ENCODE measurements at places on chromosomes 5 and 9.

DNA sequence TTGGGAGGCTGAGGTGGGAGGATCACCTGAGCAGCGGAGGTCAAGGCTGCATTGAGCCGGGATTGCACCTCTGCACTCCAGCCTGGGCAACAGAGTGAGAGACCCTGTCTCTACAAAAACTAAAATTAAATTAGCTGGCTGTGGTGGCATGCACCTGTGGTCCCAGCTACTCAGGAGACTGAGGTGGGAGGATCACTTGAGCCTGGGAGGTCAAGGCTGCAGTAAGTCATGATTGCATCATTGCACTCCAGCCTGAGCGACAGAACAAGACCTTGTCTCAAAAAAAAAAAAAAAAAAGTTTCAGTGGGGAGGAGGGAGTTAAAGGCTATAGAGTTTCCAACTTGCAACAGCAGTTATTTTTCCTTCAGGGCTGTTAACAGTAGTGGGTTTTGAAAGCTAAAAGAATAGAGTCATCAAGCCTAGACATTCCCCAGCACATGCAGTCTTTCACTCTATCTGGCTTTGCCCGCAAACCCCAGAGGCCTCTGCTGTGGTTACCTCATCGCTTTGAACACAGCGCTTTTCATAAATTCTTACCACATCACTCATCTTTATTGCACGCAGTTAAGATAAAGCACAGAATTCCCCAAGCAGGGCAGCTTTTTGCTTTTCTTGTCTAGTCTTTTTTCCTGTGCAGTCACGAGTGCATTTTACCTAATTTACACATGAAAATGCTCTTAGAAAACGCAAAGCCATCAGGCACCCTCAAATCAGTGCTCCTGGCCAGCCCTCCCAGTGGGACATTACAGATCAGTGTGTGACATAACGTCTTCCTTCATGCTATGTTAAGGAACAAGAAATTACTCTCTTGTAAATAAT, 8.7 kb upstream of the SLC2A8 start:
- peak; percentile 73 for DNase-seq

- DNase-seq, result no peak
These were observed 39.4 kb downstream of the SUSD1 start for GRCh38 chr9:112135706-112136105.

DNA sequence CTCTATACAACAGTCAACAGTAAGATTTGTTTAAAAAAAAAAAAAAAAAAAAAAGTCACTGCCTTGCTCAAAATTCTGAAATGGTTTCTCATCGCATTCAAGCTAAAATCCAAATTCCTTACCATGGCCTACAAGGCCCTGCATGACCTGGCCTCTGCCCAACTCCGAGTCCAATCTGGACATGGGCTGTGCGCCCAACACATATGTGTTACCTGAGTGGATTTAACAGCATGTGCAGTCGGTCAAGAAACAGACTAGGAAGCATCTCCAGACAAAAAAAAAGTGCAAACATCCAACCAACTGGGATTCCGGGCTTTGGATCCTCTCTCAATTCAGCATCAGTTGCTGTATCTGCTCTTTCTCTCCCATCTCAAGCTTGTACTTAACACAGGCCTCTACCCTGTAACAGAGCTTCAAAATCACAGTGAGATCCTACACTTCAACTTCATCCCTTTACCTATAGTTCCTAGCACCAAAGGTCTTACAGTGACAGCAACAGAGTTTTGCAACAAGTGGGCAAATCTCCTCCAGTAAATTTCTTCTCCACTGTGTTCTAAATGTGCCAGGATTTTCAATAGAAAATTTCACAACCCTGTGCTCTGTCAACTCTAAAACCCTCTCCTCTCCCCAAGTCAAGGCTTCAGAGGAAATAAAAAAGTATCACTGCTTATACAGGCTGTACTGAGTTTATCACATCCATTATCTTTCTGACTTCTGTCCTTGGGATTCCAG, 19.6 kb downstream of the ZNF608 start:
- DNase-seq, result no peak

DNA sequence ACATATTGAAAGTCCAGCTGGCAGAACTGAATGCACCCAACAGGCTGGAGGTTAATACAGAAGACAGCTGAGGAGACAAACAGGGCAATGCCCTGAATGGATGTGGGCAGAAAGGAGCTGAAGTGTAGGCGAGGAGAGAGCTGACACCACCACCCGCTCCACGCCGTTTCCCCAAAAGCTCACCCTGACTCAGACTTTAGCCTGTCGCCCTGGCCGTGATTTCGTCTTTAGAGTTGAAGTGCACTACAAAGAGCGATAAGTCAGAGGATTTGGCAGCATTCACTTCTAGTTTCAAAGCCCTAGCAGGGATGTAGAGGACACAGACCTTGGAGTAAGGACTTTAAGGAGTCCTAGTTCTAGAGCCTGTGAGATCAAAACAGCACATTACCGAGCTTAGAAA, 2.2 kb upstream of the ERAP1 start:
- DNase-seq, result peak; percentile 15

GRCh38 chr5:142507531-142508372, 178.1 kb downstream of the FGF1 start:
- no peak for DNase-seq

DNA sequence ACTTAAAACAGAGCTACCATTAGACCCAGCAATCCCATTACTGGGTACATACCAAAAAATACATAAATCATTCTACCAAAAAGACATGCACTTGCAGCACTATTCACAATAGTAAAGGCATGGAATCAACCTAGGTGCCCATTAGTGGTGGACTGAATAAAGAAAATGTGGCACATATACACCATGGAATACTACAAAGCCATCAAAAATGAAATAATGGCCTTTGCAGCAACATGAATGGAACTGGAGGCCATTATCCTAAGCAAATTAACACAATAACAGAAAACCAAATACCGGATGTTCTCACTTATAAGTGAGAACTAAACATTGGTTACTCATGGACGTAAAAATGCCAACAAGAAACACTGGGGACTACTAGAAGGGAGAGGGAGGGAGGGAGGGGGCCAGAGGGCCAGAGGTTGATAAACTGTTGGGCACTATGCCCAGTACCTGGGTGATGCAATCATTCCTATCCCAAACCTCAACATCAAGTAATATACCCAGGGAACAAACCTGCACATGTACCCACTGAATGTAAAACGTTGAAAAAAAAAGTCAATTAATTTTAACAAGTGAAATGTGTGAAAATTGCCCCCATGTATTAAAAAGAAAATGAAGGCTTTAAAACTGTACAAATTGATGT, 24.5 kb upstream of the GPR150 start:
- DNase-seq, result no peak

DNA sequence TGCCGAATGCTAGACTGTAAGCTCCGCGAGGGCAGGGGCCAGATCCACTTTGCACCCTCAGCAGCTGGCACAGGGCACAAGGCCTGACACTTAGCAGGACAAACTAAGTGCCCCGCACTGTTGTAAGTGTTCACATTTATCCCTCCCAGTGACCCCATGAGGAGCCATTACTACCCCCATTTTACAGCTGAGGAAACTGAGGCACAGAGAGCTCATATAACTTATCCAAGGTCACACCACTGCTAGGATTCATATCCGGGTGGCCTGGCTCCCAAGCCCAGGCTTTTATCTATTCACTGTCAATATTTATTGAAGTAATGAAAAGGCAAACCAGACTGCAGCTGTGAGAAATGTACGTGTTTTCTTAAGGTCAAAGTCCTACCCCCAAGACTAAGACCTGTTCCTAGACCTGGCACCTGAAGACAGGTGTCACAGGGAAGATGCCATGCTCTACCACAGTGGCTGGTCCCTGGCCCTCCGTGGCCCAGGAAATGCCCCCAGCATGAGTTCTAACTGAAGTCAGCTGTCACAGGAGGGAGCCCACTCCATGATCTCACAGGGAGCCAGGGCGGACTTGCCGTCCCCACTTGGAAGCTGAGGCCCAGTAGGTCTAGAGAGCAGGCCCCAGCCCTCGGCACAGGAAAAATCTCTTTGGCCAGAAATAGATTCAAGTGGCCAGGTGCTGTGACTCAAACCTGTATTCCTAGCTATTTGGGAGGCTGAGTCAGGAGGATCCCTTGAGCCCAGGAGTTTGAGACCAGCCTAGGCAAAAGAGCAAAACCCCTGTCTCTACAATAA, 74.7 kb upstream of the IL17B start:
- no peak for DNase-seq

- DNase-seq, result no peak
These were observed 87.7 kb upstream of the LRRTM2 start for GRCh38 chr5:138962614-138963370.

DNA sequence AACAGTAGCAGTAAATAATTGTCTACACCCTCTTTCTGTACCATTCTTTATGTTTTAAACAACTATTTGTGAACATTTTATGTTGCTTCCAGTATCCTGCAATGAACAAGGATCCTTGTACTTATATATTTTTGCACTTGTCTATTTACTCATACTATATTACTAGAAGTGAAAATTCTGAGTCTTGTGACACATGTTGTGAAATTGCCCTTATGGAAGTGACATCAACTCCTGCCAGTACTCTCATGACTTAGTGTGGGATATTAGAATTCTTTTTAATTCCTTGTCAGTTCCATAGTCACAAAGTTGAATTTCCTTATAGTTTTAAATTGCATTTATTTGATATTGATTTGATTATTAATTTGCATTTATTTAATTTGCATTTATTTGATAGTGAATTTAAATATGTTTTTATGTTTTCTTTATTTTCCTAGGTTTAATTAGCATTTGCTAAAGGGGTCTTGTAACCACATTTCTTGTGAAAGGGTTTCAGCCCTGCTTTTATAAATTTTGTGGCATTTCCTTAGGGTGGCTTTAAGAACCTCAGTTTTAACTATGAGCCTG, 27.7 kb downstream of the PARP8 start:
- DNase-seq, result no peak

DNA sequence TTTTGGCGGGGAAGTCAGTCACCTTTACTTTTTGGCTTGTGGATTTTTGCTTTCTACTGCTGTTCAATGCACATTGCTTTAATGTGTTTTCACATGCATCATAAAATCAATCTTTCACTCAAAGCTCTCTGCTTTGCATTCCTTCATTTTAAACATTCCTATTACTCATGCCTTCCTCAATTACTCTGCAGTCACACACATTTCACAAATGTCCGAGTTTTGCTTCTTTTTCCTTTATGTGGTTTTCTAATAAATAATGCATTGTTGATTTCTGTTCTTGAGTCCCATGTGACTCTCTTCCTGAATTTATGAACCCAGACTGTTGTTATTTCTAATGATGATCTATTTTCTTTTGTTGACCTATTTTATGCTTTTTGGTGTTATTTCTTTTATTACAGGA, 82.3 kb upstream of the EPB41L4B start:
- DNase-seq, result no peak

- no peak for DNase-seq
These were observed 193.9 kb downstream of the ICE1 start for GRCh38 chr5:5616247-5616895.

DNA sequence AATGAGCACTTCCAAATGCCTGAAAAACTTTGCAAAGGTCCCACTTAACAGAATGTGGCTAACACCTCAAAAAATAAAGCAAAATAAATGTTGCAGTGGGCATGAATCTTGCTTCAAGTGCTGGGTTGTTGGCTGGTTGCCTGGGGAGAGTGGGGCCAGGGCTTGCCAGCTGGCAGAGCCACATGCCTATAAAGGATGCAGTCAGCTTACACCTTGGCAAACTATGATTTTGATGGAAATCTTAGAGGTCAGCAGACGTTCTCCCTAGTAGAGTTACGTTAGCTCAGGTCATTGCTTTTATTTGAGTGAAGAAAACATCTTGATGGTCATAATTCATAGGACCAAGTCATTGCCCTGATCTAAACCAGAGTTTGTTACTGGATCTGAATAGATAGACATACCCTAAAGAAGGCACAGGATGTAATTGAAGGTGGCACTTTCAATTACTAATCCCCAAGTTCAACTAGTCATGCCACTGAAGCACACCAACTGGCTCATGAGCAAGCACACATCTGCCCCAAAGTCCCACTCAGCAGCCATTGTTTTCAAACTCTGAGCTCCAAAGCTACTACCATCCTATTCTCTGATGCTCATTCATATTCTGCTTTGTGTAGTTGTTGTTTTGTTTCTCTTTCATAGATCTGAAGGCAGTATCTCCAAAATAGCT, 51.2 kb upstream of the ZSWIM6 start:
- DNase-seq, result no peak

GRCh38 chr5:34891981-34892380, 23.3 kb downstream of the RAD1 start:
- no peak for DNase-seq

DNA sequence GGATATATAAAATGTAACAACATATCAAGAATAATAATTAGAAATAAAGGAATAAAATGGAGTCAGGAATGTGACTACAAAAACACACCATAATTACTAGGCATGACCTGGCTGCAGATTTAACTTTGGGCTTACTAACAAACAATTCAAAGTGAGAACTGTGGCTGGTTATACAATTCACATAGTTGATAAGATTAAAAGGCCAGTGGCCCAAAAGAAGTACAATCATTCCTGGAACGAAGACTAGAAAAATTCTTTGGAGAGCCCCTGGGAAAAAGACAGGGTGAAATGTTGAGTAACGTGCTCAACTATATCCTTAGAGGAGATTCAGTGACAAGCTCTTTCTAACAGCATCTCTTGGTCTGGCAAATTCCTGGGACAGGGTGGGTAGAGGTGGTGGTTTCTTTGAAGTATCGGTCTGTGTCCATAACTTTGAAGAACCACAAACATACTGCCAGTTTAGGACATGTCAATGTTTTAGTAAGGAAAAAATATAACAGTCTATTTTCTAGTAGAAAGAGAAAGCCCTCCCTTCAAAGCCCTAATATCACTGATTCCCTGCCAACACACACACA, 75.0 kb upstream of the IL6ST start:
- no peak for DNase-seq

DNA sequence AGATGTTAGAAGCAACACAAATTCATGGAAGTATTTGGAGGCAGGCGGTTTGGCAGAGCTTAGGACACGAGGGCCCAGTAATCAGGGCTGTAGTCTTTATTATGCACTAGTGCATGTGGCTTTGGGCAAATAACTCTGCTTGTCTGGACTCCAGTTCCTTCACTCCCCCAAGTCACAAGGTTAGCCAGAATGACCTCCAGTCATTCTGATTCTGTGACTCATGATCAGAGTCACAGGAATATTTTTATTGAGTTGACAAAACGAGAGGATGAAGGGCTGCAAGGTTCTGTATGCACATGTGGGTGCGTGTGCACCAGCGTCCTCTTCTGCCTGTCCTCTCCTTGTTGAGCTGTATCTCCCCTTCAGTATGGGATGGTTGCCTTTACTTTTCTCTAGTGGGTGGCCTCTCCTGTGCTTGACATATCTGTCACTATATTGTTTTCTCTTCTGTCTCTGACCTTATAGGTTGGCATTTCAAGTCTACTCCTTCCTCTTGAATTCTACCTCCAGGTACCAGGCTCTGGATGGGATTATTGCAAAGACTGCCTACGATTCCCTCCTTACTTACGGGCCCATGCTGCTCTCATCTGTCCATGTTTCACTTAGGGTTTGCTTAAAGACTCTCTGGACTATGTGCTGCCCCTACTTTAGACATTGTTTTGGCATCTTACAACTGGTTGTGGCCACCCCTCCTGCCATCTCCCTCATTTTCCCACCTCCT, 94.6 kb downstream of the KDM4C start:
- no peak for DNase-seq

All from stimulated activated CD8-positive, alpha-beta memory T cell treated with anti-CD3 and anti-CD28 coated beads, Interleukin-4, amount 100 ng/mL, for 4 hours (primary cell).